ENCODE measurements at places on chromosomes 2 and 18. TPM values are rescaled to one million over a fixed set of nuclear protein-coding genes. Genes with fewer than 3 reads are reported as not detected.

DNA sequence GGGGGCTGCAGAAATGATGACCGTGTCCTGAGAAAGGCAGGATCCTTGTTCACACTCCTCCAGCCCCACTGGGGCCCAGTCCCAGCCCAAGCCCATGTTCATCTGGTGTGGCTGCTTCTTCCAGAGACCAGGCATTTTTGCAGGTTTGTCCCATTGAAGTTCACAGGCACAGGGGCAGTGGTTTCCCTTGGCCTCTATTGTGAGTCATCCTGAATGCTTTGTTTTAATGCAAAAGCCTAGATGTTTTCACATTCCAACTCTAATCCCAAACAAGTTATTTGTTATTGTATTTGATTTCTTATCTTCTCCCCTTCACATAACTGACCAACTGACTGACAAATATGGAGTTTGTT lies 426.4 kb upstream of the ID2 start:
- DNase-seq, result no peak

DNA sequence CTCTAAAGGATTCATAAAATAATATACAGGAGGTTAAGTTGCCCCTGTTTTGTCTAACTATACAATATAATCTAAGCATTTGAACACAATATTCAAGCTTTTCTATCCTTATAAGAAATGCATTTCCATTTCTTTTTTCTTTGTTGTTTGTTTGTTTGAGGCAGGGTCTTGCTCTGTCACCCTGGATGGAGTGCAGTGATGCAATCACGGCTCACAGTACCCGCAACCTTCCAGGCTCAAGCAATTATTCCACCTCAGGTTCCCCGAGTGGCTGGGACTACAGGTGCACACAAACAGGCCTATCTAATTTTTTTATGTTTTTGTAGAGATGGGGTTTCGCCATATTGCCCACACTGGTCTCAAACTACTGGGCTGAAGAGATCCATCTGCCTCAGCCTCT lies 307.8 kb downstream of the ZNF804A start:
- no peak for DNase-seq

GRCh38 chr2:54995553-54995952 lies 54.7 kb downstream of the RTN4 start:
- DNase-seq, result no peak

DNA sequence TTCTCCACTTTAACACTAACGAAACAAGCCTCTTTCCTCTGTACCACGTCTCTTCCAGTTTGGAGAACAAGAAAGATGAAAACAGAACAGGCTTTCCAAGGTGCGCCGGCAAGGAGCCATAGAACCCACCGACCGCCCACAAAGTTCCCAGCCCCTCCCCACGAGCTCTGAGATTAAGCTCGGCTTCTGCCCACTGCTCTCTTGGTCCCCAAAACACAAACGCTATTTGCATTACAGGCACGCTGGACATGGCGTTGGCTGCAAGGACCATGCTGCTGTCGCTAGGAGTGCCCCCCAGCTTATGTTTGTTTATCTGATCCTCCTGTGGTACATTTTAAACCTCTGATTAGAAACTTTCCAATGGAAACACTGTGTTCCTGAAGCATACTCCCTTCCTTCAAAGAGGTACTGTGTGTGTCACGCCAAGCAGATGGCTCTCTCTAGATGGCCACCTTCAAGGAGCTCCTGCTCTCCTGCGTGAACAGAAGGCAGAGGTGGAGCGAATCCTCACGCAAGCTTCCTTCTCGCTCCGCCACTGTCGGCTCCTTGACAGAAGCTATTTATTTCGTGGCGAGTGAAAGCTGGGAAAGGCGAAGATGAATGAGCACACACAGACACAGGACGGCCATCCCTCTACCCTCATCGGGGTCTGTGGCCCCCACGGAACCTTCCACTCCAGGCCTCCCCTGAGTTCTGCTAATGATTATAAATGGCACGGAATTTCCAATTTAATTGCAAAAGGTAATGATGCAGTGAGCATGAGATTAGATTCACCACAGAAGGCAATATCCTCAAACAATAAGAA lies 166.2 kb downstream of the EIPR1 start:
- no peak for DNase-seq

GRCh38 chr2:156332534-156333273 lies at the start of gene NR4A2:
TSS of gene NR4A2 (minus strand) at chr2:156332721. CDS start at chr2:156330186, 2,535 bp downstream.
- DNase-seq, result peak; percentile 96

- no peak for DNase-seq
Observed at GRCh38 chr2:91974401-91975129, 2896.7 kb upstream of the TEKT4 start.

DNA sequence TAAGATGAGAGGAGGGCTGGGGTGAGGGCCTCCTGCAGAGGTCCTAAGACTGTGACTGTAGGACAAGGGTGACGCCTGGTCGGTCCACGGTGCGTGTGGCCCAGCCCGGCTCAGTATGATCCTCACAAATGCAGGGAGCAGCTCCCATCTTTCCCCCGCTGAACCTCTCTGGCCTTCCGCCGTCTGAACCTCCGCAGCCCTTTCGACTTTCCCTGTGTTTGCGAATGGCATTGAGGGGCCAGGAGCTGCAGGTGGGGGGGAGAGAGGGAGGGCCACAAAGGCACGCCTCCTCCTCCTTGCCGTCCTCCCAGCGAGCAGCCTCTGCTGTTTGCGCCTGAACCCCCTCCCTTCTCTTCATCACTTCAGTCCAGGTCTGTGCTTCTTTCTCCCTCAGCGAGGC lies 68.6 kb upstream of the PXDN start:
- DNase-seq, result no peak

DNA sequence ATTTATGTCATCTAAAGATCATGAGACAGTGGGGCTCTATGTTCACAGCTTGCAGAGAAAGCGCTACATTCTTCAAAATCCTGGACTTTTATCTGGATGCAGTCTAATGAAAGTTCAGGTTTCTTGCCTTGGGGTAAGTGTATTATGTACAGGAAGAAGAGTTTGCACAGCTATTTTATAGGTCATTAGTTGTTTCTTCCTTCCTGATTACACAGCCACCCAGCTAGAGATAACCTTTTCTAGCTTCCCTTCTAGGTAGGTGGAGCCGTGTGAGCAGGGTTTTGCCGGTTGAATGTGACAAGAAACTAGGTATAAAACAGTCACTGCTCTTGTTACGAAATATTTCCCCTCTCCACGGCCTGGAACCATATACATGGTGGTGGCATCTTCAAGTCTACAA lies 800.8 kb upstream of the SOX11 start:
- DNase-seq, result no peak

GRCh38 chr2:150847578-150847977 lies 360.1 kb upstream of the RND3 start:
- no peak for DNase-seq

- no peak for DNase-seq
Observed at GRCh38 chr2:104866883-104867812, 13.2 kb downstream of the POU3F3 start.

- DNase-seq, result no peak
Observed at GRCh38 chr2:150485871-150486538, 1.5 kb downstream of the RND3 start.

- no peak for DNase-seq
Observed at GRCh38 chr2:43480874-43481273, 115.0 kb downstream of the THADA start.

- no peak for DNase-seq
Observed at GRCh38 chr2:138391946-138392345, 109.6 kb upstream of the SPOPL start.

DNA sequence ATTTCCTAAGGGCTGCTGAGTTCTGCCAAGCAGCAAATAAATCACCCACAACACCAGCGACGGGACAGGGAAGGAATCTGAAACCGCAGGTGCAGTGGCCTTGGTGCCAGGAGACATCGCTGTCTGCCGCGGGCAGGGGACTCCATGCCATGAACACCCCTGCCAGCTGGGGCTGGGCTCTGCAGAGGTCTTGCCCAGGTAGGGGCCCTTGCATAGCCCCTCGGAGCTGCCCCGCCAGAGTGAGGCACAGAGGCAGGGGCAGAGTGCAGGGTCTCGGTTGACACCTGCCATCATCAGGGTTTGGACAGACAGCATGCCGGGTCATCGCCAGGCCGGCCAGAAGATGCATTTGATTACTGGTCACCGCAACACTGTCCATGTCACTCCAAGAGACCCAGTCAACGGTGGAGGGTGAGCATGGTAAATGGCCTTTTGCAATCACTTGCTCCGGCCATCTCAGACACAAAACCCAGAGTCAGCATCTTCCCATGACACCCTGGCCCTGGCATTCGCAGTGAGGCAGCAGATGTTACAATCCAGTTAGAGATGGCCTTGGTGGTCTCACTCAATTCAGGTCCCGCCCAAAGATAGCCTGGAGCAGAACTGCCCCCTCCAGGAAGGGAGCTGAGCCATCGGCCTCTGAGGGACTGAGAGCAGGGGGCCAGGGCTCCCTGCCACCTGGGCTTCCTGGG lies 255.4 kb downstream of the NDUFA10 start:
- no peak for DNase-seq

DNA sequence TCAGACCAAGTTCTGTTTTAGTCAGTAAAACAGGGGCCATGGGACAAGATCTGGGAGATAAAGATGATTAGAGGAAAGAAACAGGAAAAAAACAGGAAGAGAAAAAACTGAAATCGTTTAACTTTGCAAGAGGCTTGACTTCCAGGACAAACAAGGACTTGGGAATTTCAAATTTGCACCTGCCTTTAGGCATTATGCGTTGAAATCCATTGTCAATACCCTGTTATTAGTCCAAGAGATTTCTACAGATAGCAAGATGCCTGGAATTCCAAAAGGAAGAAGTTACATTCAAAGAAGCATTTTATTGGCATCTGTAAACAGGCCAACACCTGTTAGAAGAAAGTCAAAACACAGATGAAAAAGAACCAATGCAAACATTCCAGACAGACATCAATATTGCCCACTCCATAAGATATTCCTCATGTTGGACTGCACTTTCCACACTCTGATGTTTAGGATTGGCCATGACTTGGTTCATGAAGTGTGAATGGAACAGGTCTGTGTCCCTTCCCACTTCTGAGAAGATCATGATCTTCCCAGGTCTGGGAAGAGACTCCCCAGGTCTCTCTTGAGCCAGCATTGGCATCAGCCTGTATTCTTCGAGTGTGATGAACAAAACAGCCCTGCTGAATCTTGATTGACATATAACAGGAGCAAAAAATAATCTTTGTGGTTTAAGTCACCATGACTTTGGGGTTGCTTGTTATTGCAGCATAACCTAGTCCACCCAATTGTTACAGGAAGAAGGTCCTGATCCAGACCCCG lies 181.4 kb upstream of the FN1 start:
- no peak for DNase-seq

DNA sequence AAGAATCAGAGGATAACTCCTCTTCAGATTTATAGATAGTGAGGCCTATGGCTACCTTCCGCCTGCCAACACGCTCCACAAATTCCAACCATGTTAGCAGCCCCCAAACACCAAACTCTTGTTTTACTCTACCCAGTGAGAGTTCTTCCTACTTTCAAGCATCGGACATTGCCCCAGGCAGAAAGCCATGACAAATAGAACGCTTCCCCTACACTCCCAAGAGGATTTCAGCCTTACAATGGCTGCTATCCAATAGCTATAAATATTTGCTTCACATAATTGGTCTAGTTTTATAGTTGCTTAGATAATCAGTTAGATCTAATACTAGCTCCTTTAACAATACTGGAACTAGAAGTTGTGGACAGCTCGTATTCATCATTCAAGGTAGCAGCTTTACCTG lies 503.4 kb upstream of the VRK2 start:
- DNase-seq, result no peak

DNA sequence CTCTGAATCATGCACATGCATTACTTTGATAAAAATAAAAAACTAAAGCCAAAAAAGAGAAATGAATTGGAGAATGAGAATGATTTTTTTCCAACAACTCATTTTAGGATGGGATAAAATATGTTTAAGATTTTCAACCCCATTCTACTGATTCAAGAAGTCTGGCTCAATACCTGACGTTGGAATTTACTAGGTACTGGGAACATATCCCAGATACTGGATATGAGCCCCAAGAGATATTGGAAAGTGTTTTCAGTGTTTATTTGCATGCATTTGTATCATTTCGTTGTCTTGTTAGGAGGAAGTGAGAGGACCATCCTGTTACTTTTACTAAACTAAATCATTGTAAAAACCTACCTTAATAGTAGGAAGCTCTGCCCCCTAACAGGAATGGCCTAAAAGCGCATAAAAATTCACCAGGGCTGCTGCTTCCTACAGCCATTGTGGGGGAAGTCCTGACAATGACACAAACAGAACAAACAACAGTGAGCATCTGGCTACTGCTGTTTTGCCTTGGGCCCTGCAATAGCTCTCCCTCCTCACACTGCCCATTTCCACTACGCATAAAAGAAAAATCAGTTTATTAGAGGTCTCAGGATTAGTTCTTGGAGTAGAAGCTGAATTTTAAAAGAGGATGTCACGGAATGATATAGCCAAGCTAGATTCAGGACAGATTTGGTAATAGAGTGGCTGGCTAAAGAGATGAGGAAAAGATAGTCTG lies 35.2 kb downstream of the ANKAR start:
- DNase-seq, result no peak

GRCh38 chr2:8481463-8482009 lies 200.3 kb upstream of the ID2 start:
- peak; percentile 72 for DNase-seq

GRCh38 chr2:239835056-239835455 lies 190.1 kb downstream of the NDUFA10 start:
- no peak for DNase-seq

DNA sequence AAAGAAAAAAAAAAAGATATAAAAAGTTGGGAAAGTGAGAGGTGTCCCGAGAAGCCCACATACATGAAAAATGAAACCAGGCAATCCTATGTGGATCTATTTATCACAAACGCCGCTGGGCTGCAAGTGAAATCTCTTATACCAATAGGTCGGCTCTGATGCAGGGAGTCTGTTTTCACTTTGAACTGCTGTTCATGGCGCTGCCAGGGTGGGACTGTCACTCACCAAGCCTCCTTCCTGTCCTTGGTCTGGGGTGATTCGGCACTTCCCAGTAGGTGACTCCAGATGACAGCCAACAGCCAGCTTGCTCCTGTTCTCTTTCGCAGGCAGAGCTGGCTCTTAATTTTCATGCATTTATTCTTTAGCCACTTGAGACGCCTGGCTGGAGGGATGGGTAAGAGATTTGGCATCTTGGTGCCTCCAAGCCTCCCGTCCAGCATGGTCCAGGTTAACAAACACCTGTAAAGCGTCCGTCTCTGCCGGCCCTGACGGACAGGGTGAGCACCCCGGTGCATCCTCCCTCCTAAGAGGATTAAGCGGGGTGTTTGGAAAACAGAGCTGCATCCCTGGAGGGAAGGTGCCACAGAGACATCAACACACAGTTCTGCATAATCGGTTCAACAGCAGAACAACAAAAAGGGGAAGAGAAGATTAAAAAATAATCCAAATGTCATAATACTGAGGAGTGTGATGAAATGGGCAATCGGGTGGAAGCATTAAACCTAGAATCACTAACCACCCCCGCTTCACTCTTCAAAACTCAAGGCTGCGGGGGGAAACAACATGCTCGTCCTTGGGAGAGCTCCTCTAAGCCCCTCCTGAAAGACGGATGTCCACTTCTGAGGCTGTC lies 58.7 kb downstream of the STEAP3 start:
- DNase-seq, result no peak

The G6PC2 gene
- not detected for total RNA-seq

The CHRNG gene
- total RNA-seq, result not detected

The SERPINB4 gene
- not detected for total RNA-seq

The PDE1A gene
- not detected for total RNA-seq

The GALNT3 gene
- total RNA-seq, result 1.9 TPM

The PRSS56 gene
- not detected for total RNA-seq

The SNRPD1 gene
- total RNA-seq, result 148 TPM

The LAMA3 gene
- 0.05 TPM for total RNA-seq

The C2orf78 gene
- not detected for total RNA-seq

The THSD7B gene
- not detected for total RNA-seq

The CCNT2 gene
- total RNA-seq, result 32.1 TPM

The FZD7 gene
- total RNA-seq, result 0.70 TPM

The UNC80 gene
- total RNA-seq, result not detected

The NEU2 gene
- not detected for total RNA-seq

The TMEM163 gene
- total RNA-seq, result not detected

The TMEM17 gene
- total RNA-seq, result 0.13 TPM

All from activated CD8-positive, alpha-beta T cell treated with anti-CD3 and anti-CD28 coated beads for 36 hours (primary cell).